ENCODE measurements at places on chromosomes 13 and 19.

GRCh38 chr13:20348645-20349408, 116.7 kb upstream of the GJB6 start:
- DNase-seq: no peak

DNA sequence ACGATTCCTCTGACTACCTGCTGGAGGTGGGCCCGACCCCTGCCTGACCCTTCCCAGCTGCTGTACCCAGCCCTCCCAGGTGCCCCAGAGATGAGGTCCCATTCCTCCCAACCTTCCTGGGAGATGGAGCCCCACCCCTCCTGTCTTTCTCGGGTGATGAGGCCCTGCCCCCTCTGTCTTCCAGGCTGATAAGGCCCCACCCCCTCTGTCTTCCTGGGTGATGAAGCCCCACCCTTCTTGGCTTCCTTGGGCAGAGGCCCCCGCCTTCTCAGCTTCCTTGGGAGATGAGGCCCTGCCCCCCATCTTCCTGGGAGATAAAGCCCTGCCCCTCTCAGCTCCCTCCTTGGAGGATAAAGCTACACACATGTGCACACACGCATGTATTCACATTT, 47.9 kb downstream of the CERS4 start:
- no peak for DNase-seq

- no peak for DNase-seq
These were observed 536 bp downstream of the UBA2 start for GRCh38 chr19:34428549-34429285.

DNA sequence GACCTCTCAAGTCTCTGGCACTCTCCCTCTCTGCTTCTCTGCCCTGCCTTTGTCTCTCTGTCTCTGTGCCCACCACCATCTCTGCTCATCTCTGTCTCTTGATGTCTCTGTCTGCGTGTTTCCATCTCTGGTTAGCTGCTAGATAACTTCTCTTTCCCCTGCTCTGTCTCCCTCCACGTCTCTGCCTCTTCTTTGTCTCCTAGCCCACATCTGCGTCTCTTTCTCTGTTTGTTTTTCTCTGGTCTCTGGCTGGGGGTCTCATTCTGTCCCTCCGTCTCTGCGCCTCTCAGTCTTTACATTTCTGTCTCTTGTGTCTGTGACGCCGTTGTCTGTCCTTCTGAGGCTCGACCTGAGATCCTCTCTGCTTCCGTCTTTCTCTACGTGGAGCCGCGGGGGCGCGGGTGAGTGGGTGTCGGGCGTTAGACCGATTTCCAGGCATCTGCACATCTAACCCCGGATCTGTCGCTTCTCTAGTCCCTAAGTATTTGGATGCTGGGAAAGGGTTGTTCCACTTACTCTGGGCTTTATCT, 386 bp downstream of the GIPR start:
- DNase-seq: peak; percentile 32

DNA sequence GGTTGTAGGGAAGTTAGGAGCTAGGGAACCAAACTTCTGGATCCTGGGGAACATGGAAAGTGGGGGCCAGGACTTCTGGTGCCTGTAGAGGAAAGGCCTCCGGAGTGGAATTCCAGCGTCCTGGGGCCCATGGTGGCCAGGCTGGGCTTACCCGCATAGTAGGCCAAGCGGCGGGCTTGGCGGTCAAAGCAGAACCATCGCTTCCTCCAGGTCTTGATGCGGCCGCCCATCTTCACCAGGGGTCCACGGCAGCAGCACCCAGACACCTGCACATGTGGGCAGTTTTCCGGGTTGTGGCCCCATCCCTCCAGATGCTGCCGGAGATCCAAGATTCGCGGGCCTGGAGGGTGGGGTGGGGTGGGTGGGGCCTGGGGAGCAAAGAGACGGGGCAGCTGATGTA, 13.8 kb upstream of the LYPD3 start:
- DNase-seq: no peak

GRCh38 chr19:2902590-2903218, 2.0 kb downstream of the ZNF57 start:
- no peak for DNase-seq

- DNase-seq: peak; percentile 88
These were observed 1.7 kb downstream of the JUND start for GRCh38 chr19:18279516-18280246.

GRCh38 chr19:1445932-1446712, 3.8 kb upstream of the APC2 start:
- DNase-seq: no peak

- DNase-seq: no peak
These were observed 30.3 kb upstream of the MCF2L start for GRCh38 chr13:112938680-112939079.

DNA sequence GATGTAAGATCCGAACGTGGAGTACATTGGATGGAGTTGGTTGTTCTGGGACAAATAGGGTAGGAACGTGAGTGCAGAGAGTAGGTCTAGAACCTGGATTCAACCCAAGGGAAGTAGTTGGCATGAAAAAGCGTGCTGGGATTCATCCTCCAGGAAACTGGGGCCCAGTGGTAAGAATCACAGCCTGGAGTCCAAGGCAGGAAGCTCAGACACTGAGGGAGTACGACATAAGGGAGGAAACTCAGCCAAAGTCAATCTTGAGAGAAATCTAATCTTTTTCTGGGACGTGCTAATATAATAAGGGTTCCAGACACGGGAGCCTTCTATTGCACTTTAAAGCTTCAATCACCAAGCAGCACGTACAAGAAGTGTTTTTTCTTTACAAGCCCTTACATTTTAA, 46.4 kb downstream of the DLEU7 start:
- no peak for DNase-seq

GRCh38 chr13:91904005-91904404, 505.6 kb downstream of the GPC5 start:
- DNase-seq: no peak

DNA sequence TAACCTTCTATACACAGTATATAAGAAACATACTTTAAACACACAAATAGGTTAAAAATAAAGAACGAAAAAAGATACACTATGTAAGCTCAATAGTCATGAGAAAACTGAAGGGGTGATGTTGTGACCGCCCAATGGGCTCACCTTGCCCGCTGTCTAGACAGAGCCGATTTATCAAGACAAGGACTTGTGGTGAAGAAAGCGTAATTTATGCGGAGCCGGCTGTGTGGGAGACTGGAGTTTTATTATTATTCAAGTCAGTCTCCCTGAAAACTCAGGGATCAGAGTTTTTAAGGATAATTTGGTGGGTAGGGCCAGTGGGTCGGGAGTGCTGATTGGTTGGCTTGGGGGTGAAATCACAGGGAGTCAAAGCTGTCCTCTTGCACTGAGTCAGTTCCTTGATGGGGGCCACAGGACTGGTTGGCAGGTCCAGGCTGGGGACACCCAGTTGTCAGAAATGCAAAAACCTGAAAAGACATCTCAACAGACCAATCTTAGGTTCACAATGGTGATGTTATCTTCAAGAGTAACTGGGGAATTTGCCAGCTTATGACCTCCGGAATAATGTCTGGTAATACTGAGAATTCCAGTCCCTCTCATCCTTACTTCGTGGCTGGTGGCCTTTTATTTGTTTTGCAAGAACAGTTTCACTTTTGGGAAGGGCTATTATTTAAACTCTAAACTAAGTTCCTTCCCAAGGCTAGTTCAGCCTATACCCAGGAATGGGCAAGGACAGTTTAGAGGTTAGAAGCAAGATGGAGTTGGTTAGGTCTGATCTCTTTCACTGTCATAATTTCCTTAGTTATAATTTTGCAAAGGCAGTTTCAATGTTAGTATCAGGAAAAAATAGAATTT, 96.6 kb downstream of the UBL3 start:
- no peak for DNase-seq

GRCh38 chr19:1836458-1837221, 11.6 kb downstream of the REXO1 start:
- no peak for DNase-seq

GRCh38 chr19:6865849-6866248, 21.5 kb upstream of the ADGRE1 start:
- no peak for DNase-seq

GRCh38 chr13:105220881-105221280, 1314.6 kb downstream of the EFNB2 start:
- no peak for DNase-seq

DNA sequence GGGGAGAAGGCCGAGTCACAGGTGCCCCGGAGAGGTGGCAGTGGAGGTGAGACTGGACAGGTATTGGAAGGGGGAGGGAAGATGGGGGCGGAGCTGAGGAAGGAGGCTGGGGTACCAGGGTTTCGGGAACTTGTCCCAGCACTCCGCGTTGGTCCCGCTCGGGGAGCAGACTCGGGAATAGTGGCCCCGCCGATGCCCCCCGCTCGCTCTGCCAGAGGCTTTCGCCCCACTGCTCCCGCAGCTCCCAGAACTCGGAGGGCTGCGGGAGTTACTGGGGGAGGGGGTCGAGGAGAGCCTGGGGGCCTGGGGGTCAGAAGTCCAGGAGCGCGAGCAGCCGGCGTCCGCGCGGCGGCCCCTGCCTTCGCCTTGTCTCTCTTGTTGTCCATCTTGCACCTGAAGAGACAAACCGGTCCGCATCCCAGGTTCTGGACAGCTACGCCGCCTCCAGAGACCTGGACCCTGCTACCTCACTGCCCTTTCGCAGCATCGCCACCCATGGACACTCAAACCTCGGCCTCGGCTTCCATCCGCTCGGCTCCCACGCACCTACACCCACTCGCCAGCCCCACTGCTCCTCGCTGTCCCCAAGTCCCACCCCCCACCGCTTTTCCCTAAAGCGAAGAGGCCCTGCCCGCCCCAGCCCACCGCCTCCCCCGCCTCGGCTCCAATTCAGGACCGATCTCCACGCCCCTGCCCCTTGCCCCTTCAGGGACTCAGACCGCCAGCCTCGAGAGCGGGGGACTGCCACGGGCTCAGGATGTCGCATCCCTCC, 700 bp downstream of the PRR36 start:
- no peak for DNase-seq

DNA sequence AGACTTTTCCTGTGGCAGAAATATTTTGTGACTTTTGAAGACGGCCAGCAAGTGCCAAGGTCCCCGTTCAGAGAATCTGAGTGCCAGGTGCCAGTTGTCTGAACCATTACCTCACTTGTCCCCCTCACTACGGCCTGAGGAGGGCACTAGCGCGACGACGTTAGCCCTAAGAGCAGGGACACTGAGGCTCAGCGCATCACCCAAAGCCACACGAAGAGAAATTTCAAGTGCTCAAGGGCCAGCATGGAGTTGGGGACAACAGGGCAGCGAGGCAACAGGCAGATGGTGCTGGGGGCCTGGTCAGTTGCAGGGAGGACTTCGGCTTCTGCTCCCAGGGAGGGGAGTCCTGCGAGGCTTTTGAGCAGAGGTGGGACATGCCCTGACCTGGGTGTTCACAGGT, 9.5 kb upstream of the TYK2 start:
- peak; percentile 25 for DNase-seq

DNA sequence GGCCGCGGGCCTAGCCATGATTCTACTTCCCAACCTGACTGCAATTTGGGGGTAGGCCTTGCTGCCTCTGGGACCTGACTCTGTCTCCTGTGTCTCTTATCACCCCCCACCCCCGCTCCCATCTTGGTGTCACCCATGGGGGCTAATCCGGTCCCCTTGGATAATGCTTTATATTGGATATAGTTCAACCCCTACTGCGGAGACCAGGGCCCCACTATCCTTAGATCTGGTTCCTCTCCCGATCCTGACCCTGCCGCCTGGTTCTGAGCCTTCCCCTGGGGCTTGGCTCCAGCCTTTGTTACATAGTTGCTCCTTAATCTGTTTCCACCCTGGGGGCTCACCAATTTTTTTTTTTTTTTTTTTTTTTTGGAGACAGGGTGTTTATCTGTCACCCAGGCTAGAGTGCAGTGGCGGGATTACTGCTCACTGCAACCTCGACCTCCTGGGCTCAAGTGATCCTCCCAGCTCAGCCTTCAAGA, 1.3 kb downstream of the BLOC1S3 start:
- no peak for DNase-seq

GRCh38 chr19:3766520-3766919, 4.0 kb downstream of the MRPL54 start:
- DNase-seq: no peak

DNA sequence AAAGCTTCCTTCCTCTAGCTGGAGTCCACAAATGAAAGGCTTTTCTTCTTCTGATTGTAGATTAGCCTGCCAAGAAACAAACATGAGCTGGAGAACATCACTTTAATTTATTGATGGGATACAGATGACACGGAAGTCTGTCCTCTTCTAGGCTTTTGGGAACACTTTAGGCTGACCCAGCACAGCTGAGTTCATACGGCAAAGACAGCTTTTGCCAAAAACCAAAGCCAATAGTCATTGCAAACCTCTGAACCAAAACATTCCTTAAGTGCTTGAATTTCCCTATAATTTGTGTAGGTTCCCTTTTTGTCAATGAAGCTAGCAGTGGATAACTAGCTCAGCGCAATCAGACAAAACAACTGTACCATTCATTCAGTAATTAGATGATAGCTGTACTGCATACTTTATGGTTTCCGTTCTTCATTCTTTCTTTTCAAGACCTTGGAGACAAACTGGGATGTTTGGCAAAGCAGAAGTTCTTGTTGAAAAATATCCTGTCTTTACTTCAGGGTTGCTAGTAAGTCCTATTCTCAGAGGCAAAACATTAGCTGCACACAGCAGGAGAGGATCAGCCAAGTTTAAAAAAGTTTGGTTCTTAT, 95.7 kb upstream of the SPRY2 start:
- no peak for DNase-seq

DNA sequence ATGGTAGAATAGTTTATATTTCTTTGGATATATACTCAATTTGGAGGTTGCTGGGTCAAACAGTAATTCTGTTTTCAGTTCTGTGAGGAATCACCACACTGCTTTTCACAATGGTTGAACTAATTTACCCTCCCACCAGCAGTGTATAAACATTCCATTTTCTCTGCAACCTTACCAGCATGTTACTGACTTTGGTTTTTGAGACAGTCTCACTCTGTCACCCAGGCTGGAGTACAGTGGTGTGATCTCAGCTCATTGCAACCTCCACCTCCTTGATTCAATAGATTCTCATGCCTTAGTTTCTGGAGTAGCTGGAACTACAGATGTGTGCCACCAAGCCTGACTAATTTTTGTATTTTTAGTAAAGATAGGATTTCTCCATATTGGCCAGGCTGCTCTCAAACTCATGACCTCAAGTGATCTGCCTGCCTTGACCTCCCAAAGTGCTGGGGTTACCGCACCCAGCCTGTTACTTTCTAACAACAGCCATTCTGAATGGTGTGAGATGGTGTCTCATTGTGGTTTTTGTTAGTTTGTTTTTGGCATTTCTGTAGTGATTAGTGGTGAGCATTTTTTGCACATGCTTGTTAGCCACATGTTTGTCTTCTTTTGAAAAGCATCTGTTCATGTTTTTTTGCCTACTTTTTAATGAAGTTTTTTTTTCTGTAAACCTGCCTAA, 12.5 kb downstream of the ZNF714 start:
- DNase-seq: no peak

GRCh38 chr13:20696073-20696472, 7.4 kb upstream of the IL17D start:
- no peak for DNase-seq

- DNase-seq: no peak
These were observed 483.0 kb upstream of the NBEA start for GRCh38 chr13:34458756-34459715.
